ENCODE measurements at places on chromosomes 1 and 21.

DNA sequence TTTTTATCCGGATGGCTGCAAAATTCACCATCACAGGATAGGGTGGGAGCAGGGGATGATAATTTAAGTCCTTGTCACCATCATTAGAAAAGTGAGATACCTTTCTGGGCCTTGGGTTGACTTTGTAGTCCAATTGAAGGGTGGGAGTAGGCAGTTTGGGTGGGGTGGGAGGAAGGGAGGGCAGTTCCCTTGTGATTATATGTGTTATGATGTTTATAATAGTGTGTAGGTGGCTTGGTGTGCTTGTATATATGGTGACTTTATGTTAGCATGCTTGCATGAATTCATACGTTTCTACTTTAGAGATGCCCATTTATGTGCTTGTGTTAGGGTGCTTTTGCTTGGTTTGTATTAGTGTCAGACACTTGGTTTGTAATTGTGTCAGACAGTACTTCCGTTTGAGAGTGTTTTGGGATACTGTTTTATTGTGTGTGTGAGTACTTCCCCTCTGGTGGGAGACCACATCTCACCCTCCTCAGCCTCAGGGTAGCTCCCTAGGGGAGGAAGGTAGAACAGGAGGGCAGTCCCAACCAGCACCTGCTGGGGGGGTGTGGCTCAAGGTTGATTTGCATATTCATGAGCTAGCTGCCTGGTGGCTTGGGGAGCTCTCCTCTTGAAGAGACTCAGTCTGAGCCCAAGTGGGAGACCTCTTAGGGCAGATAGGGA lies 6.3 kb upstream of the POU3F1 start:
- peak; percentile 46 for DNase-seq

- no peak for DNase-seq
Measured at GRCh38 chr1:156359249-156359648, 9.8 kb upstream of the RHBG start.

DNA sequence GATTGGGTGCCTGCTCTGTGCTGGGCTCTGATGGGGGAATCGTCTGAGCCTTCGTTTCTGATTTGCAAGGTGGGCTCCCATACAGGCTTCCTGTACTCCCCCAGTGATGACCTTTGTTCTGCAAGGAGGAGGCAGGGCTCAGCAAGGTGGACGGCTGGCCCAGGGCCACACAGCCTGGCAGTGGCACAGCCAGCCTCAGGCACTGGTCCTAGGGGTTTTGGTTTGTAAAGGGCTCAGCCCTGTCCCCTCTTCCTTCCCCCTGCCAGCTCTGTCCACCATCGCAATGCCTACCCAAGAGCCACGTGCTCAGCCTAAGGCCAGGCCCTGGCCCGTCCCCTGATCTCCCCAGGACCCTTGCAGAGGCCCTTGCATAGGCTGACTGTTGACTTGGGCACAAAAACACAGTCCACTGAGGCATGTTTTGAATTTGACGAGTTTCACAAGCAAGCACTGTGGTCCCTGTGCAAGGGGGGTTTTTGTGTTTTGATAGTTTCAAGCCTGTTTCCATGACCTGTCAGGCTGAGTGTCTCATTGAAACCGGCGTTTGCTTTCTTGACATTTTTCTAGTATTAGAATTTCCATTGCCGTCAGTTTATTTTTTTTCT lies 39.5 kb upstream of the TNFRSF1B start:
- no peak for DNase-seq

GRCh38 chr1:230230948-230231773 lies 164.1 kb downstream of the GALNT2 start:
- no peak for DNase-seq

- no peak for DNase-seq
Measured at GRCh38 chr1:42966688-42967612, 8.3 kb upstream of the SLC2A1 start.

DNA sequence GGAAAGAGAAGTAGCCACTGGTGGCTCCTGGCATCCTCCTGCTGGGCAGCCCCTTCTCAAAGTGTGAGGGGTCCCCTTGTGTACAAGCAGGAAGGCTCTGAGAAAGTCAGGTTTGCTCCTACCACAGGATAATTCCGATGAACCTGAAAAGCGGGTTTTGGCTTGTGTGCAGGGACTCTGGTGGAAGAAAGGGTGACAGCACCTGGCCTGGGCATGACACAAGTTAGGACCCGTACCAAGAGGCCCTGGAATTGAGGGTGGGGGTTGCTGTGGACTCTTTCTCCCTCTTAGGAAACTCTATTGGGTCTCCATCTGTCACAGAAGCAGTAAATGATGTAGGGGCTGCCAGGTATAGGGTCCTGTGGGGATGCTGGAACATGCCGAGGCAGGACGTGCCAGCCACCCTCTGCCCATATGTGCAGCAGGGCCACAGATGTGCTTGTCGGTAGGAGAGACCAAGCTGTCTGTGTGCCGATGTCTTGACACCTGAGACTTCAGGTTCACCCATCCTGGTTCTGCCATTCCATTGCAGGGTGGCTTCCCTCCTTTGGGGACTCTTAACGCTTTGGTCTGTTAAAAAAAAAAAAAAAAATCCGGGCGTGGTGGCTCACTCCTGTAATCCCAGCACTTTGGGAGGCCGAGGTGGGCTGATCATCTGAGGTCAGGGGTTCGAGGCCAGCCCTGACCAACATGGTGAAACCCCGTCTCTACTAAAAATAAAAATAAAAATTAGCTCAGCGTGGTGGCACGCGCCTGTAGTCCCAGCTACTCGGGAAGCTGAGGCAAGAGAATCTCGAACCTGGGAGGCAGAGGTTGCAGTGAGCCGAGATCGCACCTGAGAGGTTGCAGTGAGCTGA lies 9.8 kb downstream of the C1orf35 start:
- no peak for DNase-seq

- no peak for DNase-seq
Measured at GRCh38 chr1:113433184-113433583, 42.9 kb downstream of the MAGI3 start.

DNA sequence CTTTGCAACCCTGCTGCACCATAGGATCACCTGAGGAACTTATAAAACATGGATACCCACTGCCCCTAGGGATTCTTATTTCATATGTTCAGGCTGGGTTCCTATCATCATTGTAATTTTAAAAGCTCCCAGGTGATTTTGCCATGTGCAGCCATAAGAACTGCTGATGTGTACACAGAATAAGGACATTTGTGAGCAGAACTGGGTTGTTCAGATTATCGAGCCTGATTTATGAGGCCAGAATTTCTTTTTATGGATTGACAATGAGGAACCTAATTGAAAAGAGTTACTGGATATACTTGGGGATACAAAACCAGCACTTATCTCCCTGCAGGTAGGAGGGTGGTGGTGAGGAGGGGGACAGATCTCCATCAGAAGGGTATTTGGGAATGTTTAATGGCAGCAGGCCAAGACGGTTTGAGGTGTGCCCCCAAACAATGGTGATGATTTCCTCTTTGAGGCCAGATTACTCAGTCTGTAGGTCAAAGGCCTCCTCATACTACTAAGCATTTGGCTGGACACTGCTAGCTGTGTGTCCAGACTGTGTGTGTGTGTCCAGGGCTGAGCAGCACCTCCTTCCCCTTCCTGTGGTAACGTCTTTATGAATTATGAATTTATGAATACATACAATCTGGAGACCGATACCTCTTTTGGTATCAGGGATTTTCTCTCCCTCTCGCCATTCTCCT lies 18.9 kb downstream of the NOS1AP start:
- DNase-seq: no peak

GRCh38 chr1:28577052-28577678 lies 14.9 kb upstream of the RAB42 start:
- DNase-seq: no peak

DNA sequence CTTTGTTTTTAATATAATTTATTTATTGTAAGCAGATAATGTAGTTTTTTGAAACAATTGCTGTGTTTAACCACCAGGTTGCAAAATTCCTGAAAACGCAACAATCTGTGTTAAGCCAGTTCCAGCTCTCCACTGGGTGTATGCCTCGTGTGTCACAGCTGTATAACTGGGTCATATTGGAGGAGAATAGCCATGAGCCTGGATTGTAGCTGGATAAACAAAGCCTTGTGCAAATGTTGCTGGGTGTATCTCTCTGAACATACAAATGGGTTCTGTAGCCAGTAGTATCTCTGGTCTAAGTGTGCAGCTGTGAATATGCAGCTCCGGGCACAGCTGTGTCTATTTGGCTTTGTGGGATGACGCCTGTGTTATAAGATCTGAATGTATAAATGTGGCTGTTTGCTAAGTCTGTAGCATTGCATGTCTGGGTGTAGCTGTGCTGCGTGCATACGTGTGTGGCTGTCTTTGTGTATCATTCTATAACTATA lies 2.8 kb downstream of the TCEA3 start:
- DNase-seq: no peak

GRCh38 chr1:111758373-111758772 lies 2.7 kb downstream of the DDX20 start:
- no peak for DNase-seq

GRCh38 chr1:235709018-235709417 lies 59.4 kb upstream of the GNG4 start:
- no peak for DNase-seq

- DNase-seq: no peak
Measured at GRCh38 chr1:66058558-66058957, 265.9 kb downstream of the PDE4B start.

DNA sequence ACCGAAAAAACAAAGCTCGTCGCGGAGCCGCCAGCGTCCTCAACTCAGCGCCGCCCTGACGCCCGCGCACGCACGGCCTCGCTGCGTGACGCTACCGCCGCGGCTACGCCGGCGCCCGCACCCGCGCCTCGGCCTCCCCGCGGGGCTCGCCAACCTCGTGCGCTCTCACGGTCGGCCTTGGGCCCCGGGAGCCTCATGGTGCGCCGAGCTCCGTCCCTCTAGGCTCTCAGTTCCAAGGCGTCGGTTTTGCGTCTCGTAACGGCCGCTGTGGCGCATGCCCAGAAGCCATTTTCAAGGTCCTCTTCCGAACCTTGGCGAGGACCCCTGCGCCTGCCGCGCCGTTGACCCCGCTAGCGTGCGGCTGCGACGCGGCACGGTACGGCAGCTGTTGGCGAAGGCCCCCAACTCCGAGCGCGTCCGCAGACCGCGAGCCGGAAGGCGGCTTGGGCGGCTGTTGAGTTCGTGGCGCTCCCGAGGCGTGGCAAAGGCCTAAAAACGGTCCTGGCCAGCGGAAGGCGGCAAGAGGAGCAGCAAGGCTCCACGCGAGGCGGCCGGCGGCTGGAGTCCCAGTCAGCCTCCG lies at the start of gene HENMT1:
Gene HENMT1 (minus strand): TSS at position 64 of the 580 bp plus-strand sequence. CDS start 1,209 bp downstream, outside the sequence.
- peak; percentile 81 for DNase-seq

DNA sequence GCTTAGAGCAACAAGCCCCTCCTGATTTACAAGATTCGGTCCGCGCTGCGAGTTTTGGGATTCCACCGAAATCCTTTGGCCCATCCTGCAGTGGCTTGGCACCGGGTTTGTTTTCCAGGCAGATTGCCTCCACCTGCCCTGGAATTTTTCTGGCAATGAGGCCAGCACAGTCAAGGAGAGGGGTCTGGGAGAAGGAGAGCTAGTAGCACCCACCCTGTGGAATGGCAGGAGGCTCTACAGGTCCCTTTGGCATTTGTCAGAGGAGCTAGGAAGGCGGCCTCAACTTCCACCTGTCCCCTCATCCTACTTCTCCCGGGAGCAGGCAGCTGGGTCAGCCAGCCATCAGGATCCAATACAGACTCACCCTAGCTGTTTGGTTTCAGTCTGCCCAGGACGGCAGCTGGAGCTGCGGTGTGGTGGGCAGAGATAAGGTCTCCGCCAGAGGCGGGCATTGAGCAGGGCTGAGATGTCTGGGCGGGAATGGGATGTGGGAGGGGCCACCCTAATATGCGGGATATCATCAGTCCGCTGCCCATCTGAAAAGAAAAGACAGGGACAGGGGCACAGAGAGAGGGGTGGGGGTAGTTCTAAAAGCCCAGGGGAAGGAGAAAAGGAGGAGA lies 37.8 kb upstream of the PRELP start:
- DNase-seq: no peak

GRCh38 chr1:202159534-202160371 lies 649 bp downstream of the PTPN7 start:
- peak; percentile 69 for DNase-seq

DNA sequence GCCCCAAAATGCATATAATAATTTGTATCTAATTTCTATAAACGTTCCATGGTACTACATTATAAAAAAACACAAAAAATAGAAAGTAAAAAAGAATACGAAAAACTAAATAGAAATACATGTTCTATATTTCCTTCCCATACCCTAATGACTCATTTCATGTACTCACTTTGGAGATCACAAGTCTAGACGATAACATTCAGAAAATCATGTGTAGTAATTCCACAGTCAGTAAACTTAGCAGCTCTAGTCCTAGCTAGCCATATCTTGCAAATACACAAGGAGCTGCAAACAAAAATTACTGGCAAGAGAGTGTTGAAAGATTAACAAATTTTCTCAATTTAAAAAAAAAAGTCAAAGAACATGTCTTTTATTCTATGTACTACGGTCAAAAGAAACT lies 1.4 kb downstream of the GOLPH3L start:
- DNase-seq: no peak

DNA sequence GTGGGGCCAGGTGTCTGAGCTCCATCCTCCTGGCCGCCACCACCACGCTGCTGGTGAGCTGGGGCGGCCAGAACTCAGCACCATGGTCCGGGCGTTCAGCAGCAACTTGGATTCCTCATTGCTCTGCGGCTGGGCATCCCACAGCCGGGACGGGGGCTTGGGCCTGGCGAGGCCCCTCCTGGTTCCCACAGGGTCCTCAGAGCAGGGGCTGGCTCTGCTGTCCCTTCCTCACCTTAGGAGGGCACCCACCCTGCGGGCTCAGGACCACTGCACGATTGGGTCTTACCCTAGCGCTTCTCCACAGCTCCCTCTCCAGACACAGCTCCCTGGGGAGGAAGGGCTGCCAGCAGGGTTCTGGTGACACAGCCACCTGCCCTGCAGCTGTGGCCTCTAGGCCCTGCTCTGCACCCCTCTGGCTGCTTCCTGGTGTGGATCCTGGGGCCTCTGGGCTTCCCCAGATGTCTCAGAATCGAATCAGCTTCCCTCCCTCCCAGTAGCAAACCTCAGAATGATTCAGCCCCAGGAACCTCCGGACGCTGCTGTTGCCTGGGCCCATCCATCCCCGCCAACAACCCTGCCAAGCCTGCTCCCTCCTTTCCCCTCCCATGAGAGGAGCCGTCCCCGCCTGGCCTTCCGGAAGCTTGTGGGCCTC lies 25.0 kb downstream of the CRYAA start:
- DNase-seq: no peak

DNA sequence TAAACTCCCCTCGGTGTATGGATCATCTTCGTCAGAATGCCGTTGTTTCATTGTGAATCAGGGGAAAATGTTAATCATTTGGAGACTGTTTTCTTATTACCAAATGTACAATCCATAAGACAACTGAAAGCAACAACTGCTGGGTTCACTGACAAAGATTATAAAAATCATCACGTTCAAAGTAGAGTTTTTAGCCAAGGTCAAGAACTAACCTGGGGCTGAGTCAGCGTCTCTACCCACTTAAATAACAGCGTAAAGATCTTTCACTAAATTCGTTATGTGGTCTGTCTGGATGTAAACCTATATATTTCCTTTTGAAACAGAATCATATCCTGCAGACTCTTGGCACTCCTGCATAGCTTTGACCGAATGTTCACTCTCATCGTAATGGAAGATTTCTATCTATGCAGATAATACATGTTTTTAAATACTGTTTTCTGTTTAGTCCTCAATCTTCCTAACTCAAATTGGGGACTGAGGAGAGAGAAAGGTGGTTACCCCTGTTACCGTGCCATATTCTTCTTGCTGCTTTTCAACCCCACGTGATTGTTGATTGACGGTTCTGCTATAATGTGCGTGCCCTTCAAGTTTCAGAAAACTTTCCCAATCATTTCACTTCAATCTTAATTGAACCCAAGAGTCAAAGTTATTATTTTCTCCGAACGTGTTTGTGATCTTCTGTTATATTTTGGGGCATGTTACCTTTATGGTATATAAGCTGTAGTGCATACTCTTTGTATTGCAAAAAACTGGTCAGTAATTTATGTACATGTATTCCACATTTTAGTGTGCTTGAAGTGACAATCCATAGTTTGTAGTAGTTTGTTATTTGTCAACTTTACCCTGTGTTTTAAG lies 15.6 kb upstream of the NCMAP start:
- no peak for DNase-seq
